GM10248 (cell line): ENCODE measurements at places on chromosomes 3 and 15.

DNA sequence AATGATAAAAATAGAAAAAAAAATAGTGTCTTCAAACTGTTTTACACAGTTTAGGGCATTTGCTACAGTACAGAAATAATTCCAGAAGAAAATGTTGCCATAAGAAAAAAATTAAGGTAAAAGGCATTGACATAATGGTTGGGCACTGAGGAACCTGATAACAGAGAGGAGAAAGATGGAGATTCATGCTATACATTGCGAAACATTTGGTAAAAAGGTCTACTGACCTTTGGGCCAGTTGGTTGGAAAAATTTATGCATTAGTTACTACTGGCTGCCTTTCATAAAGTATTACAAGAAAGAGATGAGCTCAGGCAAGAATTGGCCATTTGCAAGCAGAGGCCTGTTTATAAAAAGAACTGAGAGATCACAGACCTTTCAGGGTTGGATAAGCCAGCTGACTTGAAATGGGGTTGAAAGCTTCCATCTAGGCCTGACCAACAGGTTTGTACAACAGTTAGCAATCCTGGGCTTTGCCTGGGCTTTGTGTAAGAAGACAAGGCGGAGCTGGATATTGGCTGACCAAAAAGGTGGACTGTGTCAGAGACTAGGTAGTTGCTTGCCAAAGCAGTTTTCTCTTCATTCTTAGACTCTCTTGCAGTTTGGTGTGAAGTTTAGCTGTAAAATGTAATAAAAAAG, 166.6 kb upstream of the MCTP2 start:
- DNase-seq, result no peak

- DNase-seq, result no peak
Observed at GRCh38 chr3:146283781-146284445, 33.0 kb upstream of the PLSCR4 start.

DNA sequence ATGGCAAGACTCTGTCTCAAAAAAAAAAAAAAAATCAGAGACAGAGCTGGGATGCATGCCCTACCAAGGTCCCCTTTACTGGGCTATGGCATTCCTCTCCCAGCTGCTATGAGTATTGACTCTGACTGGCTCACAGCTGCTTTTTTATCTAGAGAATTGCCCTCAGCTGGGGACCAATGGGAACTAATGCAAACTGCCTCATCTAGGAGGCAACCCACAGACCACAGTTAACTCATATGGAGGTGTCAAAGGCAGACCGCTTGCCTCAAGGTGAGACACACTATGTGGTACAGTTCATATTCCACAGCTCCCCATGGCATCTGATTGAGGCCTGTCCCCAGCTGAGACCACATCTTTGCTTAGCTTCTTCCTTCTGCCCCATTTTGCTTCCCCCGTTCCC, 183.5 kb upstream of the EOMES start:
- no peak for DNase-seq

GRCh38 chr15:51377038-51377786, 35.8 kb downstream of the GLDN start:
- no peak for DNase-seq

GRCh38 chr15:83087576-83087975, 19.9 kb upstream of the TM6SF1 start:
- no peak for DNase-seq

DNA sequence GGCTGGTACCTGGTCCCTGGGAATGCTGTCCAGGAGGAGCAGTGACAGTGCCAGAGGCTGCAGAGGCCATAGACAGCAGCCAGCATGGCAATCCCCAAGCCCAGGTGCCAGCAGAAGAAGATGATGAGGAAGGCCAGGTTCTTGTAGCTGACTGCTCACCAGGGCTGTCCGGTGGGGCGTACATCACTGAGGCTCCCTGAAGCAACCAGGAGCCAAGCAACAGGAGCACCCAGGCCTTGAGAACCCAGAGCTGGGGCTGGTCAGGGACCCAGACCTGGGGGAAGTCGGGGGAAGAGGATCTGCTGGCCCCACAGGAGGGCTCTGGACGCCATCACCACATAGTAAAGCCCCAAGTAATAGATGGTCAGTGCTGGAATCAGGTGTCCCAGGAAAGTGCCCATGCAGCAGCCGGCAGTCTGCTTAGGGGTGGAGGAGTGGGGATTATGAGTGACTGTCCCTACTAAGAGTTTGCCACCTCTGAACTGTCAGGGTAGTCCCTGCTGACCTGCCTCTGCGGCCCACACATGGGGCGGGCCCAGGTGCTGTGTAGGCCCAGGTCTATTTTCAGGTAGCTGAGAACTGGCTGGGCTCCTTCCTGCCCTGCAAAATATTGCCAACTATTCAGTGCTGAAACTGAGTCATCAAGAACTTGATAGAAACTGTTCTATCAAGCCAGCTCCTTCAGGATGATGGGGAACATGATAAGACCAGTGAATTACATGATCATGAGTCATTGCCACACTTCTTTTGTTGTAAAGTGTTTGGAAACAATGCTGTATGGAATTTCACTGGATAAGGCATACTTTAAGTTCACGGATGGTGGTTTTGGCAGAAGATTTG, 68.7 kb downstream of the CHRD start:
- no peak for DNase-seq

DNA sequence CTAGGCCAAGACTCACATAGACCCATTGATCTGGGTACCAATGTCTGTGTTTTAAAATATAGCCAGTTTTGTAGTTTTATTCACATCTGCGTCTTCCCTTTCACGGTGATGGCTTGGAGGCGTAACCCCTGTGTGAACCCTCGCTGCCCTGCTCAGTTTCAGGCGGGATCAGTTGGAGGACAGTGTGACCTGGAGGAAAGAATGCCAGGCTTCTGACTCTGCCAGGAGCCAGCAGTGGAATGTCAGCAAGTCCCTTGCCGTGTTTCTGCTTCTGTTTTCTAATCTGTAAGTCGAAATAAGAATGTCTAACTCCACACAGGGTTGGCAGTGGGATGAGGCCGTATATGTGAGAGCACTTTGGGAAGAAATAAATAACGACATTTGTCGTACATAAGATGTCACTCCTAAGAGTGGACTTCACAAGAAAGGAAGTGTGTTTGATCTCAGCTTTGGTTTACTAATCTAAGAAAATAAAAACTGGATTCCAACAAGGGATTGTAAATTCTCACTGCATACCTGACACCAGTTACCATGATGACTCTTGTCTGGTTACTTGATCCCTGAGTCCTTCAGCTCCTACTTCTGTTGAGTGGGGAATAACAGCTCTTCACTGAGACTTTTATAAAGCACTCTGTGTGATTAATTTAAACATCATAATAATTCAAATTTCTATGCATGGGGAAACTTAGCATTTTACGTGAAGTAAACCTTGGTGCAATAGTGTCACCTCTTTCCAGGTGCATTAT, 6.3 kb upstream of the CA12 start:
- no peak for DNase-seq

- DNase-seq, result no peak
Observed at GRCh38 chr3:185884641-185885040, 53.2 kb downstream of the TRA2B start.

DNA sequence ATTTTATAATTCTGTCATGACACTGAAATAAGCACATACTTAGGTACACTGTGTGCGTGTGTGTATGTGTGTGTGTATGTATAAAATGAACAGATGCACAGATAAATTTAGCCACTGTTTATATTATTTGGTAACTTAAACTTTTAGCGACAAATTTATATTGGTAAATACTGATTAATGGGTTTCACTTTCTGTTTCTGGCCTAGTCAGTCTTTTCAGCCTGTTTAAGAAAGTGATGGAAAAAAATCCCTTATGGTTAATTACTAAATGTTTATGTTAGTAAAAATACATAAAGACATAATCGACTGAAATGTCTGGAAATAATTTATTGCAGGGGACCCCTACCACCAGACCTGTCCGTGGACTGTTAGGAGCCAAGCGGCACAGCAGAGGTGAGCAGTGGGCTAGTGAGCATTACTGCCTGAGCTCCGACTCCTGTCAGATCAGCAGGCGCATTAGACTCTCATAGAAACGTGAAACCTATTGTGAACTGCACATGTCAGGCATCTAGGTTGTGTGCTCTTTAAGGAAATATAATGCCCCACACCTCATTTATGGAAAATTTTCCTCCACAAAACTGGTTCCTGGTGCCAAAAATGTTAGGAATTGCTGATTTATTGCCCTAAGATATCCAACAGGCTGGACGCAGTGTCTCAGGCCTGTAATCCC, 717.4 kb downstream of the SI start:
- DNase-seq, result no peak

DNA sequence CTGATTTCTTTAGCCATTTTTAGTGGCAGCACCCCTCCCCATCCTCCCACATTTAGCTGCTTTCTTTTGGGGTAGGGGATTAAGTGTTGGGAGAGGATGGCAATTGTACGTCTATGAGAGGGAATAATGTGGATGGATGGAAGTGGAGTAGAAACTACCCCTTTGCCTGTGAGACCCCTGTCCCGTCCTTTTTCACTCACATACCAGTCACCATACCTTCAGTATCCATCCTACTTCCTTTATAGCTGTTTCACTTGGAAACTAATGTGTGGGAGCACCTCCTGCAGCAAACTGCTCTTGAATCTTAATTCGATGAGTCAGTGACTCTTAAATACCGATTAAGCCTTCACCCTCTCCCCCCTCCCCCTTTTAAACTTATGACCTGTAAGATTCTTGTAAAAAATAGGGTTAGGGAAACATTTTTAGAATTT, 730 bp downstream of the SPRED1 start:
- DNase-seq, result no peak

- no peak for DNase-seq
Observed at GRCh38 chr3:98114264-98114663, 16.3 kb upstream of the OR5H1 start.

GRCh38 chr3:183539811-183540210, 15.7 kb downstream of the KLHL6 start:
- no peak for DNase-seq

- no peak for DNase-seq
Observed at GRCh38 chr3:195401943-195402342, 40.9 kb downstream of the ACAP2 start.

- DNase-seq, result peak; percentile 46
Observed at GRCh38 chr3:190205739-190206138, 85.0 kb upstream of the P3H2 start.

- no peak for DNase-seq
Observed at GRCh38 chr15:35827911-35828310, 281.9 kb upstream of the DPH6 start.

DNA sequence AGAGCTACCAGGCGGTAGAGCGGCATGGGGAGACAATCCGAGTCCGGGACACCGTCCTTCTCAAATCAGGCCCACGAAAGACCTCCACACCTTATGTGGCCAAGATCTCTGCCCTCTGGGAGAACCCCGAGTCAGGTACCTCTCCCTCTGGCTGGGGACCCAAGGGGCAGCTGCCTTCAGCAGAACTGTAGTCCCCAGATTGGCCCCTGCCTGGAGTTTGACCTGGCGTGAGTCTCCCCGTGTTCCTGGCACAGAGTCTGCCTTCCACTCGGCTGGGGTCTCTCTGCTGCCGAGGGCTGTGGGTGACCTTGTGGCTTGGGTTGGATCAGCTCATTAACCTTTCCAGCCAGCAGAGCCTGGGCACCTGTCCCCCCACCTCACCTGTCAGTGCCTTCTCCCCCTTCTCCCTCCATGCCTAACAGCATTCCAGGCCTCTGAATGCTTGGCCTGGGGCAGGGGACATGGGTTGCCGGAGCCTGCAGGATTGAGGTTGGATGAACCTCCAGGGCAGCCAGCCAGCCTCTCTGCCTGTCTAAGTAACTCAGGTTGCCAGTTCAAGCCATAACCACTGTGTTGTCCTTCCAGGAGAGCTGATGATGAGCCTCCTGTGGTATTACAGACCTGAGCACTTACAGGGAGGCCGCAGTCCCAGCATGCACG, 6.8 kb upstream of the CHST14 start:
- no peak for DNase-seq

GRCh38 chr3:9398700-9399336, 1.4 kb downstream of the SETD5 start:
- peak; percentile 34 for DNase-seq

DNA sequence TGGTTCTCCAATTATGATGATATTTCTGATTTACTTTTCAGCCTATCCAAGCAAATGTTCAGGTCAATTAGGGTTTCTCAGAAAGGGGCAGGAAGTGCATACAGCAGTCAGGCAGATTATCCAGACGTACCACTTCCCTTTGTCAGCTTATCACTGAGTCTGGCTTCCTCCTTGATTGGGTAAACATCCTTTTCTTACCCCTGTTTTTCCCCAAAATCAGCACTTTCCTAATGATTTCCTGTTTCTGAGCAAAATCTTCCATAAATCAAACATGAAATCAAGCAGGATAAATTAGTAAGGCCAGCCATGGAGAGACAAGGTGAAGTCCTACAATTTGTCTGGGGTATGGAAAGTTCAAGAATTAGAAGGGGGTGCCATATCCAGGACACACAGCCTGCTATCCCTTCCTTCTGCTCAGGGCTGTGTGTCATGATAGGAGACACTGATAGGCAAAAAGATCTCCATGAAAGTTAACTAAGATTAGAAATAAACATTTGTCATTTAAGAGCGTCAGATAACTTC, 29.0 kb downstream of the ADIPOQ start:
- no peak for DNase-seq

DNA sequence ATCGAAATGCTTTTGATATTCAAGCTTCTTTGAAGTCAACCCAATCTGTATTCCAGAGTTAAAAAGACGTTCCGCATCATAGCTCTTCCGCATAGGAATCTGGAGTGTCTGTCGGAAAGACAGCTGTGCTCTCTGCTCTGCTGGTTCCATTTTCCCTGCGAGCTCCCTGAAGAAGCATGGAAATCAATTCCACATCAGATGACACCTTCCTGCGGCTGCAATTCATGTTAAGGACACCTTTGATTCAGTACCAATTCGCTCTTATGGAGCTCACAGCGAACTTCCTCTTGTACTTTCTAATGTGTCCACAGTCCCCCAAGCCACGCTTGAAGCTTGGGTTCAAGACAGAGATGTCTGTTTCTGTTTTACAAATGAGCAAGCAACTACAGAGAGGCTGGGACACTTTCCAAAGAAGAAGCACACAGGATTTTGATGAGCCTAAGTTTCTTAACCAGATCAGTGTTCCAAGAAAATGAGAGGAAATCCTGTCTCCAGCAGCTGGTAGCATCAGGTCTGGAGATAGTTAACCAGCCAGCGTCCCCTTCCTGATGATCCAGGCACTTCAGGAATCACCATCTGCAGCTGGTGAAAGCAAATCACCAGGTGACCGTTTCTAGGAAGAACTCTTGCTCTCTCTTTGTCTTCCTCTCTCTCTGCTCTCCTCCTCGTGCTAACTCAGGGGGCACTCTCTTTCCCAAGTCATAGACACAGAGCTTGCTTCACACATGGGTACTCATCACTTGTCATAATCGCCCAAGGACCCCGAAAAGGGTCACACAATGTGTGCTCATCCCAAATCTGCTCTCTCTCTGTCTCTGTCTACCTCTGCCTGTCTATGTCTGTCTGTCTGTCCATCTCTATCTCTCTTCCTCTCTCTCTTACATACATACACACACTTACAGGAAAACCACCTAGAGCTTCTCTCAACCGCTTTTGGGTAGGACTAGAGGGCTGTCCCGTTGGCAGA, 281.8 kb downstream of the FAM43A start:
- DNase-seq, result no peak

- DNase-seq, result no peak
Observed at GRCh38 chr15:74604983-74605794, 10.4 kb upstream of the CLK3 start.

DNA sequence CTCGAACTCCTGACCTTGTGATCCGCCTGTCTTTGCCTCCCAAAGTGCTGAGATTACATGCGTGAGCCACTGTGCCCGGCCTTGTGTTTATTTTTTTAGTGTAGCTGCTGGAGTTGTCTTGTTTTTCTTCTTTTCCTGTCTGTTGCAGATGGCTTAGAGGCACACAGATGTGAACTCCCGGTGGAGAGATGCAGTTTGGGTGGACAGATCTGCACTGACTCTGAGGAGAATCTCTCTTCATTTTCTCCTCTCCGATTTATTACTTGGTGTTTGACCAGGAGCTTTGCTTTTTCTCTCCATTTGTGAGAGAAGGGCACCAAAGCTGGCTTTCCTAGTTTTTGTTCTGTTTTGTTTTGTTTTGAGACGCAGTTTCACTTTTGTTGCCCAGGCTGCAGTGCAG, 62.7 kb downstream of the USP13 start:
- DNase-seq, result no peak
